Stimulated activated CD4-positive, alpha-beta T cell treated with anti-CD3 and anti-CD28 coated beads, Interleukin-15, amount 100 ng/mL, for 24 hours (primary cell): ENCODE measurements at places on chromosomes 7 and 10.

DNA sequence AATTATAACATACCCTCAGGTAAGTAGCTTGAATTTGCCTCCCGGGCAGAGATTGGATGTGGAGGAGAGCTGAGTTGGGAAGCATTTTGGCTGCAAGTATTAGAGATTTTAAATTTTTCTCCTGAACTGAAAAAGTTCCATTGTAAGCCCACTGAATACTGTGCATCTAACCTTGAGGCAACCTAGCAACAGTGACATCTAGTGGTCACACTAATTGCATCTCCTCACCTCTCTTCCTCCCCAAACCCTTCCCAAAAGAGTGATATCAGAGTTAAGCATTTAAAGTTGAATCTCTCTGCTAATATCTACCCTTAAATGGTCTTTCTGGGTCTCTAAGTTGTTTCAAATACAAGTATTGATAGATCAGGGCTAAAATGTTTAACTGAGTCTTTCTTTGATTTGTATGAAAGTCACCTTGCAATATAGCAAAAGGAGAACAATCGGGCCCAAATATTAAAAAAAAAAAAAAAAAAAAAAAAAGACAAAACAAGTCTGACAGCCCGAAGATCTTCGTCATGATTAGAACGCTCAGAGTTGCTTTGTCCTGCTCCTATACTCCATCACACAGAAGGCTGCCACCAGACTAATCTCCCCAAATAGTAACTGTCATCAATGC lies 40.4 kb upstream of the DLX5 start:
- peak; percentile 12 for DNase-seq

DNA sequence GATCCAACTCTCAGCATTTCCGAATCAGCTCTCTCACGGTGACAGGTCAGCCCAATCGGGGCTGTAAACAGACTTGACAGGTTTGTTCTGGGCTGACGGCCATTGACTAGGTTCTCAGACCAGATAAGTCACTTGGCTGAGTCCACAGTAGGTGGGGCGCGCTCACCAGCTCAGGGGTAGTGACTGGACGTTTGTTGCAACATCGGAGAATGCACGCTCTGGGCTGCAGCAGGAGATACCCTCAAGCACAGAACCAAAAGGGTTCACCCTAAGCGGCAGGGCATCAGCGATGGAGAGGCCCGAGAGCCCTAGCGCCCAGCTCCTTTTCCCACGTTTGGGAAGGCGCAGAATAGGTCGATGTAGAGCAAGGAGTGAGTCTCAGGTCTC lies 1.8 kb downstream of the KLLN start:
- DNase-seq, result peak; percentile 36

DNA sequence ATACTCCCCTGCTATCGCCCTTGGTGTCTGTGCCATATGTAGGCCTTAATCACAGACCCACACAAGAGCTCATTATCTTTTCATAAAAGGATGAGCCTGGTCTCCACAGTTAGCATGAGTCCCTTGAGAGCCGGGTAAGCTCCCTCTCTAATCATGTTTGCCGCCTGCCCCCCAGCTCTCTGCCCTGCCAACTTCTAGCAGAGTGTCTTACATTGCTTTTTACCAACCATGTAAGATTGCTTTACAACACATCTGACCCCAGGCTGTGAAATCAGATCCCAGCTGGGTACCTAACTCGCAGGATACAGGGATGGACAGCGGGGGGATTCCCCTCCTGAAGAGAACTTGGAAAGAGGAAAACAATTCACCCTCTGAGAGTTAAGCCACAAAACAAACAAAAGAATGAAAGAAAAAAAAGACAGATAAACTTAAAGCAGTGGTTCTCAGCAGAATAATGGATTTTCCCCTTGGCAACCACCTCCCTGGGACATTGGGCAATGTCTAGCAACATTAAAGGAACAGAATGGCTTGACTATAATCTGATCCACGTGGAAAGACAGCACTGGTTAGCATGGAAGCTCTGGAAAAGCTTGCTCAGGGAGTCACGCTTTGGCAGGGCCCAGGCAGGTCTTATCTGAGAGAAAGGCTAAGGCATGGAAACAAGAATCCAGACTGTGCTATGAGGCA lies 39.4 kb upstream of the ATOH7 start:
- DNase-seq, result no peak

DNA sequence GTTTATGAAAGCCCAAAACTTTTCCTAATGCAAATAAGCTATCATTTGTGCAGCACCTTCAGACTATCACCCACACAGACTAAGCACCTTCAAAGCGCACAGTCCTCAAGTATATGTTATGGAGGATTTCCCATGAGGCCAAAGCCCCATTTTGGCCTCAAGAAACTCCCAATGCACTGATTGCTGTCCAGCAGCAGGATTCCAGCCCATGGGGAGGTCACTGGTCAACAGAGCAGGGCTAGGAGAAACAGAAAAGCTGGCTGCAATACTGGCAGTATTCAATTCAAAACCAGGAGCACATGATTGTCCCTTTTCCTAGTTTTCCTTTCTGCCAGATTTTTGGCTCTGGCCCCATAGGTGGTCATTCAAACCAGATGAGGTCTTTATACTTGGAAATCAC lies 24.5 kb upstream of the KIAA1217 start:
- DNase-seq, result no peak

DNA sequence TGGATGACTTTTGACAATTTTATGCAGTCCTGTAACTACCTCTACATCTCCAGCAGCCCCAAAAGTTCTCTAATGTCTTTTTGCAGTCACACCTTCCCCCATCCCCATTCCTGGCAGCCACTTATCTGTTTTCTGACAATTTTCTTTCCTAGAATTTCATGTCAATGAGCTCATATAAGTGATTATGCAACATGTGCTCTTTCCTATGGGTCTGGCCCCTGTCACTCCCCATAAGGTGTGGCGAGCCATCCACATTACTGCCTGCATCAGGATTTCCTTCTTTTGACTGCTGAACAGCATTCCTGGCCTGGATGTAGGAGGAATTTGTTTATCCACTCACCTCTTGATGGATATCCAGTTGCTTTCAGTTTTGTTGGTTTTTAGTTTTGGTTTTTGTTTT lies 146.7 kb upstream of the MGMT start:
- DNase-seq, result no peak

GRCh38 chr10:5447611-5448071 lies 35.3 kb downstream of the NET1 start:
- DNase-seq, result peak; percentile 31

- no peak for DNase-seq
Observed at GRCh38 chr7:27102581-27103442, at the start of gene HOXA2. Gene HOXA2, minus strand, starts transcription at chr7:27102683. Its CDS starts 183 bp downstream, at chr7:27102500.

- DNase-seq, result no peak
Observed at GRCh38 chr7:22394739-22395138, 37.8 kb upstream of the RAPGEF5 start.

GRCh38 chr10:129875993-129876726 lies 87.9 kb downstream of the EBF3 start:
- no peak for DNase-seq

DNA sequence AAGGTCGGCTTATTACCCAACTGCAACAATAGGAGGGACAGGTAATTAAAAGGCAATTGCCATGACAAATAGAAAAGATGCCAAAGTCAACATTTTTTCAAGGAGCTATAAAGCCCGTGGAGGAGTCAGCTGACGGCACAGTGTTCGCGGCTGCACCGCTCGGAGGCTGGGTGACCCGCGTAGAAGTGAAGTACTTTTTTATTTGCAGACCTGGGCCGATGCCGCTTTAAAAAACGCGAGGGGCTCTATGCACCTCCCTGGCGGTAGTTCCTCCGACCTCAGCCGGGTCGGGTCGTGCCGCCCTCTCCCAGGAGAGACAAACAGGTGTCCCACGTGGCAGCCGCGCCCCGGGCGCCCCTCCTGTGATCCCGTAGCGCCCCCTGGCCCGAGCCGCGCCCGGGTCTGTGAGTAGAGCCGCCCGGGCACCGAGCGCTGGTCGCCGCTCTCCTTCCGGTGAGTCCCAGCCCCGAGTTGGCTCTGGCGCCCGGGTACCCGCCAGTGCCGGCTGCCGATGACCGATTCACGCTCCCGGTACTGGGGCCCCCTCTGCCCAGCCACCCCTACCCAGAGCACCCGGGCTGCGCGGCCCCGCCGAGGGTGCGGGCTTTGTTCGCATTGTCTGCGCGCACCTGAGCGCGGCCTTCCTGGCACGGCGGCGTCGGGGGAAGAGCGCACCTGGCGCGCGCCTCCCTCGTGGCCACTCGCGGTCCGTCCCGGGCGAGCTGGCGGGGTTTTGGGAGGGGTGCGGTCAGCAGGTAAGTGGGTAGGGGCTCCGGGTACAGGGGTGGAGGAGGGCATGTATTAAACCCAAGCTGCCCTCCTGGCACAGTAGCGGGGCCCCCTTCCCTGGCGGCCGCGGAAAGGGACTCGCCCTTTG lies at the start of gene VWA2:
TSS of gene VWA2 (plus strand) at position 138 of the 877 bp plus-strand sequence. CDS start 9,460 bp downstream, outside the sequence.
- DNase-seq, result peak; percentile 52

- DNase-seq, result no peak
Observed at GRCh38 chr7:134823400-134823799, 44.0 kb downstream of the CALD1 start.

- no peak for DNase-seq
Observed at GRCh38 chr10:121823993-121824463, 103.8 kb downstream of the ATE1 start.

GRCh38 chr10:113094114-113094486 lies 144.1 kb downstream of the TCF7L2 start:
- DNase-seq, result no peak

GRCh38 chr10:129965959-129966358 lies 1.9 kb upstream of the EBF3 start:
- DNase-seq, result no peak

- DNase-seq, result no peak
Observed at GRCh38 chr10:133100186-133100585, 12.5 kb downstream of the ADGRA1 start.

DNA sequence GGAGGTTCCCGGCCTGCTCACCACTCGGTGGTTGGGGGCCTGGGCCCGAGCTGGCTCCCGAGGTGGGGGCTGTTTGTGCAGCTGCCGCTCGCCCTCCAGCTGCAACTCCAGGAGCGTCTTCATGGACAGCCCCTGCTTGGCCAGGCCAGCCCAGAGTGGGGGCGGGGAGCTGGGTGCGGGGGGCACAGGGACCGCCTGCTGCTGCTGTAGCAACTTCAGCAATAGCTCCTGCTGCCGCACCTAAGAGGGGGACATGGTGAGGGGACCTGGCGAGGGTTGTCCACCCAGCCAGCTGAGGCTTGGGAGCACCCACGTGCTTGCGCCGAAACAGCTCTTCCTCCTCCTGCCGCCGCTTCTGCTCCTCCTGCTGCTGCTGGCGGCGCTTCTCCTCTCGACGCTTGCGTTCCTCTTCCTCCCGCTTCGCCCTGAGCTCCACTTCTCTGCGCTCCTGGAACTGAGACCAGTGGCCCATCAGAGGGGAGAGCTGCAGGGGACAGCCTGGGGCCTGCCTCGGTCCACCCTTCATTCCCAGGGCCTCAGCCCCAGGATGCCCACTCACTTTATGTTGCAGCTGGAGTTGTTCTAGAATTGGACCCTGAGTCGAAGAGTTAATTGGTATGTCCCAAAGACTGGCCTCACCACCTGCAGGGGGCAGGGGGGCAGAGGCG lies 9.6 kb downstream of the GNB2 start:
- no peak for DNase-seq

- DNase-seq, result no peak
Observed at GRCh38 chr7:122305475-122306319, 1.1 kb upstream of the FEZF1 start.
